Coronary artery (tissue), 2 donors: ENCODE measurements at places on chromosomes 6 and 20.

GRCh38 chr6:2669067-2669700 lies 81.5 kb downstream of the MYLK4 start:
- no peak for DNase-seq

- DNase-seq, result no peak
Observed at GRCh38 chr6:333379-334002, 41.2 kb downstream of the DUSP22 start.

- DNase-seq, result no peak
Observed at GRCh38 chr6:44052419-44053023, 74.7 kb downstream of the MRPL14 start.

- DNase-seq, result peak; percentile 53
Observed at GRCh38 chr6:39931607-39932006, 2.7 kb downstream of the MOCS1 start.

GRCh38 chr6:76992553-76992952 lies 470.7 kb downstream of the HTR1B start:
- DNase-seq, result no peak

DNA sequence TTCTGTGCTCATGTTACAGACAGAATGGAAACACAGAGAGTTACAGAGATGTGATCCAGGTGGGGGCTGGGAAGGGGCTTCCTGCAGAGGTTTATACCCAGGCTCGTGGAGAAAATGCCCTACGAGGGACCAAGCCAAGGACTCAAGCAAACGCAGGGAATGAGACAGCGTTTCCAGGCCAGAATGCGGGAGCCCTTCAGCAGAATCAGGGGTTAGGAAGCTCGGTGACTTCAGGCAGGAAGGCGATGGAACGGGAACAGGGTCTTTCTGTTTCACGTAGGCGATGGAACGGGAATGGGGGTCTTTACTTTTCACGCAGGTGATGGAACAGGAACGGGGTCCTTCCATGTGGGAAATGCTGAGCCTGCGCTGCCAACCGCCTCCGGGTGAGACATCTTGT lies 82.6 kb downstream of the THBS2 start:
- peak; percentile 68 for DNase-seq

DNA sequence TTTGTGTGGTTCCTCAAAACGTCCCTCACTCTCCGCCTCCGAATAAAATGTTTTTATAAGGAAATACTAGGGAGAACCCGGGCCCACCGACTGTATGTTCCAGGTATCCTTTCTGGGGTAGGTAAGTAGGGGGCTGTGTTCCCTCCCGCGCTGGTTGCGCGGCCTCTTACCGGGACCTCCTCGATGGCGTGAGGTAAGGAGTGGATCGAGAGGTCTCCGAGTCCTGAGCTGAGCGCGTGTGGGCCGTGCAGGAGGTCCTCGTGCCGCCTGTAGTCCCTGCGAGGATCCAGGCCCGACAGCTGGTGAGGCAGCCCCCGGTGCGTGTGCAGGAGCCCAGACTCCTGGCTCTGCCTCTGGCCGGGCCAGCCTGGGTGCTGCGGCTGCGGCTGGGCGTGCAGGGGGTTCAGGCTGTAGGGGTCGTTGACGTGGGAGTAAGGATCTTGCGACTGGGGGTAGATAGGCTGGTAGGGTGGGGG lies 5.1 kb downstream of the TFAP2A start:
- DNase-seq, result no peak

GRCh38 chr20:33019465-33020277 lies 11.8 kb upstream of the BPIFB6 start:
- DNase-seq, result no peak

- DNase-seq, result no peak
Observed at GRCh38 chr6:100463630-100464161, 1.0 kb downstream of the SIM1 start.

DNA sequence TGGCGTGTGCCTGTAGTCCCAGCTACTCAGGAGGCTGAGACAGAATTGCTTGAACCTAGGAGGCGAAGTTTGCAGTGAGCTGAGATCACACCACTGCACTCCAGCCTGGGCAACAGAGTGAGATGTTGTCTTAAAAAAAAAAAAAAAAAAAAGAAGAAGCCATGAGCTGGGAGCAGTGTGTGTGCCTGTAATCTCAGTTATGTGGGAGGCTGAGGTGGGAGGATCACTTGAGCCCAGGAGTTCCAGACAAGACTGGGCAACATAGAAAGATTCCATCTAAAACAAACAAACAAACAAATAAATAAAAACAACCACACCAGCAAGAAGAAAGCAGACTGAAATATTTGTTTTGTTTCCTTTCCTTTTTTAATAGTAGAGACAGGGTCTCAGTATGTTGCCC lies 62.2 kb upstream of the KIF13A start:
- no peak for DNase-seq

DNA sequence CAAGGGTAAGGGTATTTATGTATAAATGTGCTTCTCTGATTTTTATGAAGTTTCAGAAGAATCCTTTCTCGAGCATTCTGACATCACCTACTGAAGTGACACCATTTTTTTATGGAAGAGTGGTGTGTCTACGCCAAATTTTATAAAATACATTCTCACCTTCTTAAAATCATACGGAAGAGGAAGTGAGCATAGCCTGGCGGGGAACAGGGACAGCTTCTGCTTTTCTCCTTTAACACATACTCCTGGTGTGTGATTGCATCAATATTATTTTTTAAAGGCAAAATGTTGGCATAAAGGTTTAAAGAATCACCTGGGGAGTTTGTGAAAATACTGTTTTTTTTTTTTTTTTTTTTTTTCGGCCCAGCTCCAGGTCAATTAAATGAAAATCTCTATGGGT lies 733.6 kb upstream of the MAN1A1 start:
- no peak for DNase-seq

- no peak for DNase-seq
Observed at GRCh38 chr6:25454136-25454535, 175.0 kb downstream of the CARMIL1 start.

DNA sequence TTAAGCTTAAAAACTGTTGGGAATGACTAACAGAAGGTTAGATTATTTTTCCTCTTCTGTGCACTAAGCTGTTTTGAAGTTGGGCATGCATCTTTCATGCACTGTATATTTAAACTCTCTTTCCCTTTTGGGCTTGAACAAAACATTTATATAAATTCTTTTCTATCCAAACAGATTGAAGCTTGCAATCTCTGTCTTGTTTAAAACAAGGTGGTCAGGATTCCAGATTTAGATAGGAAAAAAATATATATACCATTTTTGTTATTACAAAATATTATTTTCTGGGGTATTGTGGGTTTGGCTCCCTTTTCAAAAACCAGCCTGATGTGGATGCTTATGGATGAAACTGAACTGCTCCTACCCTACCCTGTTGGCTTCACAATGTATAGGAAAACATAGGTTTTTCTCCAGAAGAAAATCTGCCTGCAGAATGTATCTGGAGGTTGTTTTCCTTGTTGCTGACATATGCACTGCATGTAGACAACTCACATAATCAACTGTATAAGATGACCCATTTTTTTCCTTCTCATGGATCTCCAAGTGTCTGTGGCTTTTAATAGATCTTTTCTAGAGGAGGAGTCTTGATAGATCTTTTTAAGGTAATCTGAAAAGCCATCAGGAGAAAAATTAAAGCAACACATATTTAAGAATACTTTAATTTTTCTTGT lies 146.3 kb downstream of the PRL start:
- DNase-seq, result no peak

GRCh38 chr6:15458021-15458459 lies 204.8 kb downstream of the DTNBP1 start:
- no peak for DNase-seq
